ENCODE measurements at places on chromosomes 11 and 22. TPM values are rescaled to one million over a fixed set of nuclear protein-coding genes. Genes with fewer than 3 reads are reported as not detected.

ANGPTL5 gene
- not detected for total RNA-seq

NCF4 gene
- 23.3 TPM for total RNA-seq

ANKK1 gene
- not detected for total RNA-seq

MB gene
- not detected for total RNA-seq

SHISA8 gene
- not detected for total RNA-seq

KCNJ11 gene
- total RNA-seq = 0.64 TPM

FAM180B gene
- total RNA-seq = not detected

MYO7A gene
- 0.15 TPM for total RNA-seq

ARHGAP8 gene
- total RNA-seq = 0.30 TPM

UBQLN3 gene
- total RNA-seq = not detected

OR4D5 gene
- total RNA-seq = not detected

PNPLA5 gene
- total RNA-seq = not detected

OR51B5 gene
- total RNA-seq = not detected

MN1 gene
- 0.12 TPM for total RNA-seq

GGT5 gene
- 0.10 TPM for total RNA-seq

LRFN4 gene
- total RNA-seq = 14.1 TPM

SLC22A8 gene
- total RNA-seq = not detected

PPP1CA gene
- total RNA-seq = 331 TPM

SMIM35 gene
- total RNA-seq = 0.27 TPM

SYCE3 gene
- not detected for total RNA-seq

IL18 gene
- total RNA-seq = 0.17 TPM

LSP1 gene
- 668 TPM for total RNA-seq

SNAP29 gene
- 29.6 TPM for total RNA-seq

TSPAN18 gene
- total RNA-seq = 23.5 TPM

SLC29A2 gene
- 8.3 TPM for total RNA-seq

MEI1 gene
- total RNA-seq = 54.6 TPM

DTX4 gene
- 0.62 TPM for total RNA-seq

OTOG gene
- total RNA-seq = not detected

MRE11 gene
- 38.4 TPM for total RNA-seq

MRGPRE gene
- total RNA-seq = not detected

PKDREJ gene
- not detected for total RNA-seq

TMA7B gene
- total RNA-seq = 4.7 TPM

STARD10 gene
- total RNA-seq = 6.4 TPM

GPHA2 gene
- total RNA-seq = not detected

MFRP gene
- total RNA-seq = not detected

C22orf42 gene
- total RNA-seq = not detected

SYNGR1 gene
- total RNA-seq = 0.77 TPM

OSBP2 gene
- total RNA-seq = 1.1 TPM

DBX1 gene
- total RNA-seq = not detected

VWCE gene
- total RNA-seq = 1.7 TPM

APOL3 gene
- 139 TPM for total RNA-seq

CLCF1 gene
- total RNA-seq = 0.10 TPM

All from activated CD4-positive, alpha-beta T cell treated with anti-CD3 and anti-CD28 coated beads, Interleukin-2, amount 10 ng/mL, durations not matched to agents 7 days and 5 days (primary cell).